T-helper 2 cell (primary cell): ENCODE measurements at places on chromosomes 1 and 21.

GRCh38 chr21:33196941-33197374 is 32.8 kb upstream of the IFNAR2 start:
- DNase-seq, result peak; percentile 15

DNA sequence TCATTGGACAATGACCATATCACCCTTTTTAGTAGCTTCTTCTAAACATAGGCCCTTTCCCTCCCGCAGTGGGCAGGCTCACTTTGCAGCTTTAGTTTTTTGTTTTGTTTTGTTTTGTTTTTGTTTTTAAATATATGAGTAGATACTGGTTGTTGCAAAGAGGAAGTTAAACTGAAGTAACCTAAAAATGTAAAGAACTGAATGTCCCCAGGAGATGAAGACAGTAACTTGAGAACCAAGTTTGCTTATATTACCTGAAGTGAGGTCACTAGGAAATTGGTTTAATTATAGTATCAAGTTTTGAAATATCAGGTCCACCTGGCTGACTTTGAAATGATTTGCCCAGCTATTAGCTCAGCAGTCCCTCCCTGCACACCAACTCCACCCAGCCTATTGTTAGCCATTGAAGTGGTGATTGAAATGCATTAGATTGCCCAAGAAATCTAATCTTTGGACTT is 18.2 kb downstream of the SMAP2 start:
- DNase-seq, result no peak

- no peak for DNase-seq
Observed at GRCh38 chr1:54599211-54599823, 24.0 kb downstream of the FAM151A start.

- no peak for DNase-seq
Observed at GRCh38 chr1:59170659-59171058, 126.2 kb upstream of the FGGY start.

DNA sequence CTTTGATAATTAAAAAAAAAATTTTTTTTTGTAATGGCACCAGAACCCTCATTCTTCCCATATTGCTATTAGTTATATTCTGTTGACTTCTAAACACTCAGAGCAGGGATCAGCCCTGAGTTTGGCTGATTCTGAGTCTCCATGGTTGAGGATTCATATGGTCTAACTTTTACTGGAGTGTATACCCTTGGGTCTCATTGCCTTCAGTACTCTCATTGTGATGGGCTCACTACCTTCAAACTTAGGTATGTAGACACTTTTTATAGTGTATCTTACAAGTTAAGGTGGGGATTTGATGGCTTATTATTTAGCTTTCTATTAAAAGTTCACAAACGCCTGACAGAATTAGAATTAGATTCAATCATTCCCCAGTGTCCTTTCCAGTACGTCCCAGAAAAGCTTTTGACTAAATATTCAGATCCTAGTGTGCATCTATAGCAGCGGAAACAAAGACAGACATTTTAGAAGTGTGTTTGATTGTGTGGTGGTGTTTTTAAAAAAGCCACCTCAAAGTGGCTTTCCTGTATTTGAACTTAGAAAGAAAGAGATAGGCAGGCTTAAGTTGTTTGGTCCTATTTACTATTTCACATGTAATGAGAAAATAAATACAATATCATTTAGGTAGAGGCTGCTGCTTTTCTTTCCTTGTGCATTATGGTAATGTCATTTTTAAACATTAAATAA is 1.4 kb downstream of the MACF1 start:
- no peak for DNase-seq
